Fibroblast of lung (primary cell): ENCODE measurements at places on chromosomes 12 and 14. TPM values are rescaled to one million over a fixed set of nuclear protein-coding genes. Genes with fewer than 3 reads are reported as not detected.

RTN1 gene
- 0.35 and 0.92 TPM in 2 replicates for polyA plus RNA-seq

GLS2 gene
- polyA plus RNA-seq, result 0.03 and 0.08 TPM in 2 replicates

PDE3A gene
- 0.23 and 2.7 TPM in 2 replicates for polyA plus RNA-seq

FGD4 gene
- polyA plus RNA-seq, result 3.6 and 12.2 TPM in 2 replicates

AMHR2 gene
- not detected in 2 replicates for polyA plus RNA-seq

C12orf50 gene
- polyA plus RNA-seq, result not detected in 2 replicates

KCNJ8 gene
- 5.7 and 17.7 TPM in 2 replicates for polyA plus RNA-seq

DNA sequence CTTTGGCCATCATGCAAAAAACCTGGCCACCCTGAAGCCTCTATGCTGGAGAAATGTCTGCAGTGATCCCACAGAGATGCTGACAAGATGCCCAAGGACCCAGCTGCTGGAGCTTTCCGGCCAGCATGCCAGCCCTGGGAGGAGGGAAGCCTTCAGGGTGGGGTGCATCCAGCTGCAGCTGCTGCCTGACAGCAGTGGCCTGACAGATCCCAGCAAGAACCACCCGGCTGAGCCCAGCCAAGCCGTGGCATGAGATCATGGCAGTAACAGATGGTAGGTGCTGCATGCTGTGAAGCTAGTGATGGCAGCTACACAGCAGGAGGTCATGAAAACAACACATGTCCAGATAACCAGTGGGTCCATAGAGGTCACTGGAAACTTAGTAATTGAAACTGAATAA, 13.8 kb downstream of the CLBA1 start:
- DNase-seq, result no peak

DNA sequence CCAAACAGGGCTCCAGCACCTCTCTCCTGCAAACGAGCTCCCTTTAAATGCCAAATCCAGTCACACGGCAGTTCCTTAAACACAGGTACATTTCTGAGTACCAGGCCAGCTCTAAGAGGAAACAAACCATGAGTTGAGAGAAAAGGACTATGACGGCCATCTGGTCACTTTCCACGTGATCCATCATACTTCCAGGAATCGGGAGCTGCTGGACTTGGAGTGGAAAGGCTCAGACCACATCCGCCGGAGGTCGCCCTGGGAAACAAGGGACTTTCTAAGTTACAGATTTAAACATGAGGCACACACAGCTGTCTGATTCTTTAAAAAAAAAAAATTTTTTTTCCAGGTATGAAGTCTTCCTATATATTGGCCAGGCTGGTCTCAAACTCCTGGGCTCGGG, 39.2 kb downstream of the ACADS start:
- no peak for DNase-seq

- no peak for DNase-seq
These were observed 27.8 kb downstream of the TOGARAM1 start for GRCh38 chr14:44989497-44990440.

DNA sequence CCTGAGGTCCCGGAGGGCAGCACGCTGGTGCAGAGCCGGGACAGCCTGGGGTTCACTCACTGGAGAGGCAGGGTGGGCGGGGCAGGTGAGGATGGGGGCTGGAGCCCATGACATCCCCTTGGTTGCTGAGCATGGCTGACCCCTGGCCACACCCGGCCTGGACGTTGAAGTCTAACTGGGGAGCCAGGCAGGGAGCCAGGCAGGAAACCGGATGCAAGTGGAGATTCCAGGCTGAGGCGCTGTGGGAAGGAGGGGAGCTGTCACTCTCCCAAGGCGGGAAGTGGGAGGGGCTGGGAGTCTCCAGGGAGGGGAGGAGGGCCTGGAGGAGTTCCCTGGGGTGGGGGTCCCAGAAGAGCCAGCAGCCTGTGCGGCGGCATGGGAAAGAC, 7.7 kb upstream of the INF2 start:
- DNase-seq, result peak; percentile 81

GRCh38 chr12:85029456-85029855, 6.6 kb downstream of the TSPAN19 start:
- DNase-seq, result peak; percentile 59

DNA sequence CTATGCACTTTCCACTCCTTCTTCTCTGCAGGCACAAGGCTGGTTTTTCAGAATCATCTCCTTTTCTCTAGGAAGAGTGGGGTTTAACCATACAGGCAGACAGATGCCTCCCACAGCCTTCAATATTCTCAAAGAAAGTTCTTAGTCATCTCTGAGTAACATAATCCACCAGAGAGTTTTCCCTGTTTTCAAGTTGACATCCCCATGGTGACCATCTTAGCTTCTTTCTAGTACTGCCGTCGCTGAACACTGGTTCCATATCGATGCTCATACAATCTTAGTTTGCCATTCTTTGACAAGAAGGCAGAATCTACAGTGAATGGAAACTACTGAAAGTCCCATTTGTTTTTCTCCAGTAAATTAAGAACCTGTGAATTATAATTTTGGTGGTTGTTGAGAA, 28.6 kb downstream of the TPH2 start:
- DNase-seq, result peak; percentile 10

GRCh38 chr14:84749191-84749955, 780.6 kb upstream of the FLRT2 start:
- DNase-seq, result no peak

GRCh38 chr14:89255012-89255411, 162.0 kb downstream of the FOXN3 start:
- DNase-seq, result no peak

GRCh38 chr12:54304187-54304810, 3.5 kb upstream of the NFE2 start:
- peak; percentile 56 for DNase-seq

- DNase-seq, result no peak
These were observed 12.9 kb downstream of the BCL11B start for GRCh38 chr14:99258876-99259726.

DNA sequence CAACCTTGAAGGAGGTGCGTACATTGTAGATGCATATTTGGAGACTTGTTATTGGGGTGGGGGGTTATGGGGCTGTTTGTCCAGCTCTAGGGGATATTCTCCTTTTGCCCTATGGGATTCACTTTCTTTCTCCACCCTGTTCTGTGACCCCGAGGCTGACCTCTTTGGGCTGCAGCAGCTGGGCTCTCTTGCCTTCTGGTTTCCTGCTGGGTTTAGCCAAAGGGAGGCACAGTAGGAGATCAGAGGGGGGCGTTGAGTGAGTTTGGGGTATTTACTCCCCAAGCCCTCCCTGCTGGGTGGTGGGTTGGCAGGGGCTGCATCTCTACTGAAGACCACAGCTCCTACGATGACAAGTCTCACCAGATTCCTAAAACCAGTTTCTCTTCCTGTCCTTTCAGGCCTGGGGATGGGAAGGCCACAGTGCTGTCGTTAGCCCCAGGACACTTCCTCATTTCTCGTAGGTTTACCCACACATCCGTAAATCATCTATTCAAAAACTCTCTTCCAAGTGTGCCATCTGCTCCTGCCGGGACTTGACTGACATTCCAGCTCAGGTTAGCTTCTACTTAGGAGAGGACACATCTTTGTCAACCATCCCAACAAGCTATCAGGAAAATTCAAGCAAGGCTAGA, 127.1 kb downstream of the TMEM30B start:
- DNase-seq, result no peak

GRCh38 chr12:81520064-81520945, 238.8 kb downstream of the PPFIA2 start:
- peak; percentile 27 for DNase-seq

DNA sequence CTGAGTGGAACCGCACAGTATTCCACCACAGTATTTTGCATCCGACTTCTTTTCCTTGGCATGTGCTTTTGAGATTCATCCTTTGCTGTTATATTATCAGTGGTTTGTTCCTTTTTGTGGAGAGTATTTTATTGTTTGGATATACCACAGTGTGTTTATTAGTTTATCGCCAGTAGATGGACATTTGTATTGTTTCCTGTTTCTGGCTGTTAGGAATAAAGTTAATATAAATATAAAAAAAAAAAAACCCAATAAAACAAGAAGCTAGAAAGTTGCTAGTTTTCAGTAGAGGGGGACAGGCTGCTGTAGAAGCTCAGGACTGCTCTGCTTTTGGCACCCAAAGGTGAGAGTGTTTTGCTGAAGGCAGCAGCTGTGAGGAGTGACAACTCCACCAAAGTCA, 62.0 kb upstream of the EEA1 start:
- no peak for DNase-seq

DNA sequence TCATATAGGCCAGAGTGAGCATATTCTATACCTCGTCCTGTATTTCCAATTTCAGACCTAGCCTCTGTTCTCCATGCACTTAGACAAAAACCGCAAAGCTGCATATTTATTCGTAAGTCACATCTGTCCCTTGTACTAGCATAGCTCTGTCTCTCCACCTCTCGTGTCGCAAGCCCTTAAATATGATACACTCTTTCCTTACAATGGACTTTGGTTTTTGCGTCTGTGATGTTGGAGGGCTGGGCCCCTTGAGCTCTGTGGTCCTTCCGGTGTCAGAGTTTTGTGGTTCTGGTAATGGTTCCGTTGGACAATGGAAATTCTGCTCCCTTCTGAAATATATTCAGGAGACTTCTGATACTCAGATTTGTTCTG, 11.3 kb downstream of the PRKCH start:
- no peak for DNase-seq

GRCh38 chr12:28604240-28604639, 414.0 kb downstream of the CCDC91 start:
- no peak for DNase-seq

DNA sequence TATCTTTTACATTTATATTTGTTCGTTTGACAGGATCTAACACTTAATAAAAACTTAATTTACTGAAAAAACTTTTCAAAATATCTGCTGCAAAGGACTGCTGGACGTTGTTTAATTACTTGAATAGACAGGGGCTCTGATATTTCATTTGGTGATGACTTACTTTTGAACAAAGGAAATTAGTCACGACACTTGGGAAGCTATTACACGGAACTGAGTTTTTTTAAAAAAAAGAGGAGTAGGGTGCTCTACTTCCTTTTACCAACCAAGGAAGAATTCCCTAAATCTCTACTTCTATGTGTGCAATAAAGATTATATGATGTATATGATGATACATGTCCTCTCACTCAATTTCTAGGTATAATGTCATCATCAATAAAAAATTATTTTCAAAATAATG, 4.7 kb downstream of the FGD6 start:
- DNase-seq, result peak; percentile 48

DNA sequence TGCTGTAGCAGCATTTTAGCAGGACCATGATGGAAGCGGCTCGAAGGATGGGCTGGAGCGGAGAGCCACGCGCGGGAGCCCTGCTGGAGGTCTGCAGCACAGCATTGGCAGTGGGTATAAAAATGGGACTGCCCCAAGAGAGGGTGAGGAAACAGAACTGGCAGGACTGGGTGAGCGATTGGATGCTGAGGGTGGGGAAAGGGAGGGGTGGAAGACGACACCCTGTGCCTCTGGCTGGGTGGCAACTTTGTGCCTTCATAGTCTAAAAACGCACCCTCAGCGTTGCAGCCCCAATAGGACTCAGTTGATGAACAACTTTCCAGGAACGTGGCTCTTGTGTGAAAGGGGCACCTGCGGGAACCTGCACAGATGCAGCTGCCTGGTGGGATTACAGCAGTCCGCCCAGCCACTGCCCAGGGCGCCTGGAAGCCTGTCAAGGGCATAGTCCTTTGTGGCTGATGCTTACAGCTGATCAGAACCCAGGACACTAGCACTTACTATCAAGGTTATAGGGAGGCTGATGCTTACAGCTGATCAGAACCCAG, 73.0 kb downstream of the NINJ2 start:
- DNase-seq, result no peak

DNA sequence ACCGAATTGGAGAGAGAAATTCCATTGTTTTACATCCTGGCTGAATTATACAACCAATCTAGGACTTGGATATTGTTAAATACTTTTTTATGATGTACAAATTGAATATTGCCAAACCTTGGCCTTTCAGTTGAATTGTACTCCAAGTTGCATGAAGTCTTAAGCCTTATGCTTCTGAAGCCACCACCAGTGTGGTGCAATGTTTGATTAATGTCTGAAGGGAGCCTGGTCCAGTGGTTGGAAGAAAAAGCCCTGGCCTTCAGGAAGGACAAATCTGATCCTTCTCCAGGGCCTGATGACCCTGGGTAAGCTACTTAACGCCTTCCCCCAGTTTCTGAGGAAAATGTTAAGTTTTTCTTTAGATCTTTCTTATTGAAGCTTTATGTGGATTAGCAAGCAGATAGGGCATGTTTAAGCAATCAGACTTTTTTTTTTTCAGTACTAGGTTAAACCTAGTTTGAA, 72.0 kb downstream of the PAPOLA start:
- DNase-seq, result no peak

DNA sequence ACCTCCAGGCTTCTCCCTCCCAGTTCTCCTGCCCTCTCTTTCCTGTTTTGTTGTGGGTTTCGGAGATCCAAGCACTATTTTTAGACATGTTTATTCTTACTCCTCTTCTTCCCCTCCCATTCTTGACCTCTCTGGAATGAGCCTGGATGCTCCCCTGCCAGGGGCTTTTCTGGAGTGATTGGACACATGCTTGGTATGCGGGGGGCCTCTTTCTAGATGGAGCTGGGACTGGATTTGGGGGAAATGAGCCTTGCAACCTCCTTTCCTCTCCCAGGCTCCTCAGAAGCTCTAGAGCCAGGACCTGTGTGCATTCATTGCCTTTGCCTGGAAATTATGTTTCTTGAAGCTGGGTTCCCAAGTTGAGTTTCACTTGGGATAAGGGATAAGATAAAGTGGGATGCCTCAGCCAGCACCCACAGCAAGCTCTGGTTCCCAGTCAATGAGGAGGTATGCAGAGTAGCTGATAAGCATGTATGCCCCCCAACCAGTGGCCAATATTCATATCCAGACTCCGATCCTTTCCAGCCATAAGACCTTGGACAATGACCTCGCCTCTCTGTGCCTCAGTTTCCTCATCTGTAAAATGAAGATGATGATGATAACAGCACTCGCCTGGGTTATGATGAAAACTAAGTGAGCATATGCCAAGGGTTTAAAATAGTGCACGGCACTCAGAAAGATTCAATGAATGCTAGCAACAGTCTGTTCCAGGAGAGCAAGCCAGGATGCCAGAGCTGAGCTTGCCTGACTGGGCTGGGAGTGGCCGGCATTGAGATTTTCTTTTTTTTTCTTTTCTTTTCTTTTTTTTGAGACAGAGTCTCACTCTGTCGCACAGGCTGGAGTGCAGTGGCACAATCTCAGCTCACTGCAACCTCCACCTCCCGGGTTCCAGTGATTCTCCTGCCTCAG, 97.8 kb downstream of the SCARB1 start:
- DNase-seq, result no peak
